Naive thymus-derived CD8-positive, alpha-beta T cell (primary cell): ENCODE measurements at places on chromosomes 12 and 14.

DNA sequence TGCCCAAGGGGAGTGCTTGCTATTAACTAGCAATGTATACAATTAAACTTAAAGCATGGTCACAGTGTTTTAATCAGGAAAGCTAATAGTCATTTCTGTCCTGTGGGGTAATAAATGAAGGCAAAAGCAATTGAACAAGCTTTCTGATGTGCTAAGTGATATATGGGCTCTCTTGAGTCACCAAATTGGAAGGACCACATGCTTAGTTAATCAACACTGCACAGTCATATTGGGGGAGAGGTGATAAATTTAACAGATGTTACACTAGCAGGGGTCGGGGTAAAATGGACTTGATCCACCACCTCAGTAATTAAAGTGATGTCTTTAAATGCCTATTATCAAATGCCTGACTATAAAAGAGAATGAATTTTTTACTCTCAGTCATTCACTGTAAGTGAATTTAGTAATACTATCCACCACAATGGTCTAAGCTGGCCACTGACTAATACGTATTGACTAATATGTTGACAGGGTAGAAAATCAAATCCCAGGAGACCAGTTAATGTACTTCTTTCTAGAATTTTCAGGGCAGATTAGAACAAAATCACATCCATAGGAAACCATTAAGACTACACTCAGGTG, 736.3 kb downstream of the RPS29 start:
- DNase-seq: no peak

DNA sequence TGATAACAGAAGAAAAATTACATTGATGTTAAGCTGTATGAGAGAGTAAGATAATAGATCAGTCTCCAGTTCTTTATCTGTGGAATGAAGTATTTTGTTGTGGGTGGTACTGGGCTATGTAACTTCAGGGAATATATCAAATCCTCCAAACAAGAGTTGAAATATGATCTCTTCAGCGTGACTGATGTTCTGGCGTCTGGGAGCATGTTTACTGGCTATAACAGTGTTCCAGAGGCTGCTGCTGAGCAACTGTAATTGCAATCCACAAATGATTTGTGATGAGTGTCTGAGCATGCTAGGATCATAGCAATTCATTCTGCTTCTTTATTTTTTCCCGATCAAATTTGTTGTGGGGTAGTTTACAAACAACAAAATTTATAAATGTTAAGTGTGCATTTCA, 18.6 kb upstream of the CCDC198 start:
- no peak for DNase-seq

- DNase-seq: no peak
Observed at GRCh38 chr14:91149462-91149861, 35.6 kb downstream of the DGLUCY start.

- no peak for DNase-seq
Observed at GRCh38 chr12:33770652-33771051, 251.6 kb upstream of the ALG10 start.

- no peak for DNase-seq
Observed at GRCh38 chr12:103334466-103334865, 161.3 kb downstream of the C12orf42 start.

- DNase-seq: no peak
Observed at GRCh38 chr14:80427101-80427500, 215.8 kb upstream of the DIO2 start.

- no peak for DNase-seq
Observed at GRCh38 chr14:98564006-98564405, 708.0 kb downstream of the BCL11B start.

GRCh38 chr12:62584619-62585018, 118.0 kb downstream of the MON2 start:
- no peak for DNase-seq

GRCh38 chr14:69955855-69956845, 76.9 kb downstream of the SMOC1 start:
- DNase-seq: no peak

DNA sequence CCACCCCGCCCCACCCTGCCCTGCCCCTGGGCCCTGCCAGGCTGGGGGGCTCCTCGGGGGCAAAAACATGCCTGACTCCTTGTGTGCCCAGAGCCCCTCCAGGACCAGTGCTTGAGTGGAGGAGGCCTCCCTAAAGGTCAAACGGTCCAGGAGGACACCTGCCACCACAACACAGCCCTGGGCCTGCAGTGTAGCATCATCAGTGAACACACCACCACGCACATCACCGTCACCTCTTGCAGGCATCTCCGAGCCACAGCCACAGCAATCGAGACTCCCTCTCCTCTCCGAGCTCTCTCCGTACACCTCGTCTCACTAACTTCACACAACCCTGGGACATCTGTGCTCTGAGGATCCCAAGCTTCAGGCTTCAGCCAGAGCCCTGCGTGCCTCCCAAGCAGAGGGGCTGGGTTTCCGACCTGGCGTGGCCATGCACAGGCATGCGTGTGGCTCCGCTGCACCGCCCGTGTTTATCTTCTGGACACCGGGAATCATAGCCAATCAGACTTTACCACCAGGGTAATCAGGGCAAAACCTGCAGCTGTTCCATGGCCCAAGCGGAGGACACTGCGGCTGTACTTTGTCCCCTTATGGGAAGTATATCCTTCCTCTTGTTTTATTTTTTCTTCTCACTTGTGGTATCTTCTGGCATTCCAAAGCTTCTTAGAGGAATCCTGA, 6.2 kb upstream of the DIO3 start:
- DNase-seq: no peak

DNA sequence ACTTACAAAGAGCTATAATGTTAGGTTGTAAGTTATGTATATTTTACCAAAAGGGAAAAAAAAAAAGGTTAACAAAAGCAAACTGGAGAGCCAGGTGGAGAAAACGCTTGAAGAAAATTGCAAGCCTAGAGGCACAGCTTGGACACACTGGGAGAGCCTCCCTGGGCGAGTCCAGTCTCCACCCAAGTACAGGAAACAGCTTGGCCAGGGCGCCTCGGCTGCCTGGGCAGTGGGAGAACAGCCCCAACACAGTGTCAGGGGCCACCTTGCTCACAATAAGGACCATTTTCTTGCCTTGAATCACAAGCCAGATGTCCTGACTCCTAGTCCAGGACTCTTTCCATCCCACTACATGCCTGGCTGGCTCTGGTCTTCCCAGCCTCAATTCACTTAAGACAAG, 33.3 kb downstream of the TTC7B start:
- DNase-seq: no peak

DNA sequence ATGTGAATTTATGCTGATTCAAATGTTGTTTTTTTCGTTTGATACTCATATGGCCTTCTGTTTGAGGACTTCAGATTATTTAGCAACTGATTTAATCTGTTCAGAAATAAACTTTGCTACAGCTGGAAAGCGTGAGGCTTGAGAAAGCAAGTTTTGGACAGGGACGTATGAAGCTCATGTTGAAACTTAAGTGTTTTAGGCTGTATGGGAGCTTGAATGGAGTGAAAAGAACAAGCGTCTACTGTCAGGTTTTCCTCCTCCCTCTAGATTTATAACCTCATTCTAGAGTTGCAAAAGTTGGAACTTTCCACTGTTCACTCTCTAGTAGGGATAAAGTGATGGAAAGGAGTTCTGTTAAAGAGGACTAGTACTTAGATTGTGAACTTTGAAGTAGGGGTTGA, 1.0 kb downstream of the PRPF39 start:
- DNase-seq: no peak

DNA sequence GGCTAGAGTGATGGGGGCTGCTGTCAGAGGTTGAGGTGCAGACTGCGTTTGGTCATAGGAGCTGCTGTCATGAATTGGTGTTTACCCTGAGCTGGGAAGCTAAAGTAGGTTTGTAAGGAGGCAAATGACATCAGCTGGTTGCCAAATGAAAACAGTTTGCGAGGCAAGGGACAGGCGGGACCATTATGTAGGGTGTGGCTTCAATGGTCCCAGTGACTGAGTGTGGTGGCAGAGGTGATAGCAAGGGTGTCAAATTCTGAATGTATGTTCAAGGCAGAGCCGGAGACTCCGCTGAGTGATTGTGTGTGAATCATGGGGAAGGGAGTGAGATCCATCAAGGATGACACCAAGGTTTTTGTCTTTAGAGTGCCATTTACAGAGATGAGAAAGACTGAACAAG, 359.5 kb downstream of the VRK1 start:
- DNase-seq: no peak

GRCh38 chr14:102316338-102316742, 3.2 kb upstream of the ZNF839 start:
- peak; percentile 74 for DNase-seq

DNA sequence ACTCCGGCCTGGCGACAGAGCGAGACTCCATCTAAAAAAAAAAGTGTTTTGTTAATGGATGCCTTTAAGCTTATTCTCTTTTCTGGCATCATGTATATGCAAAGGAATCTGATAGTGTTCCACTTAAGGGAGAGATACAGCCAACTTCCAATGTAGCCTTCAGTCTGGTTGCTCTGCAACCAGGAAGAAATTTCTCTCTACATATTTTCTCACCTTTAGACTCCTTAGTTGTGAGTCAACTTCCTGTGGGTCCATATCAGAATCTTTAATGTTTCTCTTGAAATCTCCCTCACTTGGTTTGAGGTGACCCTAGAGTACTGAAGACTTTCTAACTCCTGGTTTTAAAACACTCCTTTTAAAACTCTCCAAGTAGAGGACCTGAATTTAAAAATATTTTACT, 340.4 kb downstream of the SLC6A15 start:
- DNase-seq: no peak

DNA sequence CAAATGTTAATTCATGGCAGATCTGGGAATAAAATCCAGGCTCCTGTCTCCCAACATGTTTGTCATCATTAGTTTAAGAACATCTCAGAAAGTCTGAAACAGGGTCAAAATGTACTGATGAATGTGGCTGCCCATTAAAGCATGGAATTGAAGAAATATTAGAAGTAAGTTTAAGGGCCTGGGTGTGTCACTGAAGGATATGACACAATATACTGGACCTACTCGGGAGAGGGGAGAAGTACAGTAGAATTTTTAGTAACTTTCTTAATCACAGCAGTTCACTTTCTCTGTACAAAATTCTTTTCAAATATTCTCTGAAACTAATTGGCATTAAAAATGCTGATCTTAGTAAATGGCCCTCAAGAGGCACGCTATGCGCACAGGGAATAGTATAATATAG, 185.5 kb downstream of the ETV6 start:
- no peak for DNase-seq

GRCh38 chr14:25699981-25700380, 650.0 kb upstream of the STXBP6 start:
- DNase-seq: no peak

DNA sequence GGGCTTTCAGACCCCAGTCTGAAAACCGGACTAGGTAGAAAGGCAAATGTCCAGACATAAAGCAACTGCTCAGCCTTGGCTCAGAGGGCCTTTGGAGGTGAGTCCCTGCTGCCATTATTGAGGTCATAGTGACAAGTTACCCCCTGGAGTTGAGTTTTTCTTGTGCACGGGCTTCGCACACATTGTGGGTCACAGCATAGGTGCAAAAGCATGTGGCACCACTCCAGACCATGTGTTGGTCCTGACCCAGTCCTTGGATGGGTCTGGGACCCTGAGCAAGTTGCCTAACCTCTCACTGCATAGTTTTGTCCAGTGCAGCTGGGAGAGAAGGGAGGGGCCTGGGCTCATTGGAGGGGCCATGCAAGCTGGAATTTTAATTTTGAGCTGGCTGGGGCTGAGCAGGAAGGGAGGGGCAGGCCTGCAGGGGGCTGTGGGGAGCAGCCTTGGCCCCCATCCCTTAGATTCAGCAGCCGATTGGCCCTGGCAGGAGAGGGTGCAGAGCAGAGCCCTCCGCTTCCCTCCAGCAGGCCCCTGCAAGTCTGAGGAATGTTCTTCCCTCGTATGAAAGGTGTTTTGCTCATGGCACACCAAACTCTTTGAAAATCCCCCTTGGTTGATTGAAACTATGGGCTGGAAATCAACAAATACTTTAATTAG, 4.2 kb upstream of the KRT5 start:
- DNase-seq: no peak

DNA sequence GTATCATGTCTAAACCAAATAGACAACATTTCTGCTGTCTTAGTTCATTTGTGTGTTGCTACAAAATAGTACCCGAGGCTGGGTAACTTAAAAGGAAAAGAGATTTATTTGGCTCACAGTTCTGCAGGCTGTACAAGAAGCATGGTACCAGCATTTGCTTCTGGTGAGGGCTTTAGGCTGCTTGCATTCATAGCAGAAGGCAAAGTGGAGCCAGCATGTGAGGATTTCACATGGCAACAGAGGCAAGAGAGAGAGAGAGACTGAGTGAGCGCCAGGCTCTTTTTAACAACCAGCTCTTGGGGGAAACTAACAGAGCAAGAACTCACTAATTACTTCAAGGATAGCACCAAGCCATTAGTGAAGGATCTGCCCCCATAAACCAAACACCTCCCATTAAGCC, 271.4 kb upstream of the SRRM4 start:
- no peak for DNase-seq

- no peak for DNase-seq
Observed at GRCh38 chr12:52387859-52388258, 2.4 kb upstream of the KRT84 start.
